ENCODE measurements at places on chromosomes 2 and 18. TPM values are rescaled to one million over a fixed set of nuclear protein-coding genes. Genes with fewer than 3 reads are reported as not detected.

- no peaks in the 10 kb centered on the region for H3K27me3 ChIP-seq
- no peak overlapping the region for H3K4me3 ChIP-seq
- no peaks in the 10 kb centered on the region for H3K4me1 ChIP-seq
Measured at GRCh38 chr18:45402485-45403056, 212.7 kb upstream of the SLC14A2 start.

TWIST2 gene
- polyA plus RNA-seq, result 4.9 TPM

MARCHF4 gene
- polyA plus RNA-seq, result 3.2 TPM

- H3K27ac ChIP-seq, result no peak overlapping the region
- no peaks in the 10 kb centered on the region for H3K4me1 ChIP-seq
- H3K27me3 ChIP-seq, result peaks cover 3% of the 10 kb centered on the region
- DNase-seq, result no peak
- no peak overlapping the region for H3K4me3 ChIP-seq
- no peaks in the 10 kb centered on the region for H3K36me3 ChIP-seq
Measured at GRCh38 chr18:59787998-59788790, 91.0 kb upstream of the CCBE1 start.

DNA sequence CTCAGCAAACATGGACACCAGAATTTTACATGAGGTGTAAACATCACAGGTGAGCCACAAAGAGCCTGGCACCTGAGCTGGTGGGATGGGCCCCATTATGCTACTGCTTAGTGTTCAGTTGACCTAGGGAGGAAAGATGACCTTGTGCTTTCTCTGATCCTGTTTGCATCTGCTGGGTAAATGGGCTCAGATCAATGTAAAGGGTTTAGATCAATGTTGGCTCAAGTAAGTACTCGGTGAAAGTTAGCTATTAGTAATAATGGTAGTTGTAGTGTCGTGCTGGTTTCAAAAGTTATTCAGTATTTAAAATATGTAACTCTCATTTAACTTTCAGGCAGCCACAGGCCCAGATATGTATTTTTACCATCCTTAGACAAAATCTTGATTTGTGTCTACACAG is 19.8 kb downstream of the ABHD3 start:
- peaks cover 6% of the 10 kb centered on the region for H3K36me3 ChIP-seq
- DNase-seq, result no peak
